Stimulated activated CD4-positive, alpha-beta T cell treated with anti-CD3 and anti-CD28 coated beads, Interleukin-15, amount 100 ng/mL, for 1 hour (primary cell): ENCODE measurements at places on chromosomes 1 and 21.

DNA sequence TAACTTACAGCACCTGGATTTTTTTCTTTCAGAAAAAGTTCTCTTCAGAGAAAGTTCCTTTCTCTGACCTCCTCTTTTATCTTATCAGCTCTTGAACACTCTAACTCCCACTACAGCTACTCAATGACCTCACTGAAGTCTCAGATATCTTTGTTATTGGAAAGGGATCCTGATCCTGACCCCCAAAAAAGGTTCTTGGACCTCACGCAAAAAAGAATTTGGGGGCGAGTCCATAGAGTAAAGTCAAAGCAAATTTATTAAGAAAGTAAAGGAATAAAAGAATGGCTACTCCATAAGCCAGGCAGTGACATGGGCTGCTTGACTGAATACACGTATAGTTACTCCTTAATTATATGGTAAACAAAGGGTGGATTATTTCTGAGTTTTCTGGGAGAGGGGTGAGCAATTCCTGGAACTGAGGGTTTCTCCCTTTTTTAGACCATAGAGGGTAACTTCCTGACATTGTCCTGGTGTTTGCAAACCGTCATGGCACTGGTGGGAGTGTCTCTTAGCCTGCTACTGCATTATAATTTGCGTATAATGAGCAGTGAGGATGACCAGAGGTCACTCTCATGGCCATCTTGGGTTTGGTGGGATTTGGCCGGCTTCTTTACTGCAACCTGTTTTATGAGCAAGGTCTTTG lies 44.2 kb downstream of the WDR64 start:
- no peak for DNase-seq

DNA sequence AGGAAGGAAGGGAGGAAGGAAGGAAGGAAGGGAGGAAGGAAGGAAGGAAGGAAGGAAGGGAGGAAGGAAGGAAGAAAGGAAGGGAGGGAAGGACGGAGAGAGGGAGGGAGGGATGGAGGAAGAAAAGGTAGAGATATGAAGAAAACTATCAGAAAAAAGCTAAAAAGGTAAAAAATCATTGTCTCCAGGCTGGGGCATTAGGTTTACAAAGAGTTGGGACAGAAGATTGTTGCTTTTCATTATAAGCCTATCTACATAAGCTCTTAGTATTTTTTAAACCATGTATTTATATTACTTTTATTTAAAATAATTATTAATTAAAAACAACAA lies 7.2 kb upstream of the PINK1 start:
- no peak for DNase-seq

DNA sequence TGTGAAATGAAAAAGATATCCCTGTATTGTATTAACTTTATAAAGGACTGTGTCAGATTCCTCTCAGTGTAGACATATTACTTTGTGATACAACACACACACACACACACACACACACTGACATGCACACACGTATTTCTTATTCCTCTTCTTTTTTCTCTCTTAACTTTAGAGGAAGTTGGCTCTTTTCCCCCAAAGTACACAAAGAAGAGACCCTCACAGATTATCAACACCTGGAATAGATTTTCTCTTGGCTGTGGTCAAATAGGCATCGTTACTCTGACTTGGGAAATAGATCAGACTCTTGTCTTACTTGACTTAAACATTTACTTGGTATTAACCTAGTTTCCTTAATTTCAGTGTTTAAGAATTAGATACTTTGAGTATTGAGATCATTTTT lies 792.8 kb downstream of the ADGRL2 start:
- no peak for DNase-seq

GRCh38 chr1:212230329-212230728 lies 54.9 kb upstream of the PPP2R5A start:
- no peak for DNase-seq

DNA sequence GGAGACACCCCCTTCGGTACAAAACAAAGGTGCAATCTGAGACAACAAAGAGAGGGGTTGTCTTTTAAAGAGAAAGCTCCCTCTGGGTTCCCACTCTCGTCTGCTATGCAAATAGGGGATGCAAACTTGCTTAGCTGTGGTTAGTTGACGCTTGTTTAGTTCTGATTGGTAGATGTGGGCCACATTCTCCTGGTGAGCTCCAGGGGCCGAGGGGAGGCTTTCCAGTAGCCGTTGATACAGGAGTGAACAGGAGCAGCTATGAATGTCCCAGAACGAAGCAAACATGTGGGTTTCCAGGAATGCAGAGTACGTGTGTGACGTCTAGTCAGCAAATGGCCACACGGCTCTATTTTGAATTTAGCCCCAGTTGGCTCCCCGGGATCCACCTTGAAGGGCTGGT lies 14.7 kb downstream of the TFF2 start:
- DNase-seq, result no peak

DNA sequence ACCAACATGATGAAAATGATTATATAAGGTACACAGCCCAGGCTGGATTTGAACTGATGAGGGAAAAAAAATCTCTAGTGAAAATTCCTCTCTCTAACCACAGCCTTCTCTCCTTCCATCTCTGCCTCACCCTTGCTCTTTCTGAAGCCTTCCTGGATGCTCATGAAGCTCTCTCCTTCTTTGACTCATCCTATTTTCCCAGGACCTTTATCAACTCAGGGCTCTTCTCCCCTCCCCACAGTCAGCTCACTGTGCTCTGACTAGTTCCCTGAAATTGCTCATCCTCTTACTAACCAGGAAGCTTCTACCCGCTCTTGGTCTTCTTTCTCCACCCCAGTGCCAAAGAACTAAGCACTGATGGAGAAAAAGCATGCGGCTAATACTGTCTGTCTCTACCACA lies 46.4 kb upstream of the ERG start:
- DNase-seq, result no peak
